Right kidney (tissue), 9 donors: ENCODE measurements at places on chromosomes 1 and 21.

GRCh38 chr1:236143104-236143948, 987 bp downstream of the GPR137B start:
- peak; percentile 80 for DNase-seq

DNA sequence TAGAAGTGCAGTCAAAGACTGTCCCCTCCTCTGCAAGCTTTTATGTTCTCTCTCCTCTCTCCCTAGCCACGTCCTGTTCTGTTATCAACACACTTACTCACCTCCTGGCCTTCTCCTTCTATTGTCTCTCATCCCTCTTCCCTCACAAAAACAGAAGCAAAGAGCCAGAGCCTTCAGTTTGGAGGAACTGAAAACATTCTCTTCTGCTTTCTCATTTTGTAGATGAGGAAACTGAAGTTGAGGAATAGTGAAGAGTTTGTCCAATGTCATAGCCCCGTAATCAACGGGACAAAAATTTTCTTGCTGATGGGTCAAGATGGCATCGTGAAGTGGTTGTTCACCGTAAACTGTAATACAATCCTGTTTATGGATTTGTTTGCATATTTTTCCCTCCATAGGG, 1.9 kb downstream of the NLRP3 start:
- DNase-seq = no peak

- no peak for DNase-seq
Observed at GRCh38 chr1:172993640-172994039, 57.1 kb downstream of the TNFSF18 start.

GRCh38 chr1:43877101-43877500, 56.5 kb upstream of the ARTN start:
- no peak for DNase-seq

DNA sequence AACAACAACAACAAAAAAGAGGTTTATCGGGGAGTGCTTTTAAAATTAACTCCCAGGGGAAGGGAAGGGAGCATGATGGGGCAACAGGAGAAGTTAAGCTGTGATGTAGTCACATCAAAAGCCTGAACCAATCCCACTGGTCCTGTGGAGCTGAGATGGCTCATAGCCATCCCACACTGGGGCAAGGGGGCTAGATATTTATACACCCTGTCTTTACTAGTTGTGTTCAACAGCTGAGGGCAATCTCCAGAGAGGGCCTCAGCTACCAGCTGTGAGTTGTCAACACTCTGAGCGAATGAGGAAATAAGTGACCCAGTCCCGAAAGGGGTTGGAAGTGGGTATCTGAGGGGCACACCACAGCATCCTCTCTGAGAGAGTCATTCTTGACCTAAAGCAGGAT, 31.0 kb upstream of the CREG1 start:
- DNase-seq = no peak

DNA sequence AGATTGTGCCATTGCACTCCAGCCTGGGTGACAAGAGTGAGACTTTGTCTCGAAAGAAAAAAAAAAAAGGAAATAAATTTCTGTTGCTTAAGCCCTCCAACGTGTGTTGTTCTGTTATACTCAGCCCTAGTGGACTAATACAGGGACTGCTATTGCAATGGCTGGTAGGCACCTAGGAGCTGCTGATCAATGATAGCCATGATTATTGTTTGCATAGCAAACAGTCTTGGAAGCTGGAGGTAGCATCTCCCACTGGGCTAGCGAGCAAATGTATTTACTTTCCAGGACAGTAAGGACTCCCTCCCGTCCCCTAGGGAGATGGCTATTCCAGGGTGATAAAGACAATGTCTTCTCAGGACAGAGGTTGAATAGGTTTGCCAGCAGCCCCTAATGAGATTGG, 13.5 kb upstream of the TNFRSF8 start:
- DNase-seq = no peak
